Neural crest cell (in vitro differentiated cells): ENCODE measurements at places on chromosomes 5 and 9.

GRCh38 chr5:1568201-1568979 is 44.6 kb upstream of the LPCAT1 start:
- no peak for DNase-seq

DNA sequence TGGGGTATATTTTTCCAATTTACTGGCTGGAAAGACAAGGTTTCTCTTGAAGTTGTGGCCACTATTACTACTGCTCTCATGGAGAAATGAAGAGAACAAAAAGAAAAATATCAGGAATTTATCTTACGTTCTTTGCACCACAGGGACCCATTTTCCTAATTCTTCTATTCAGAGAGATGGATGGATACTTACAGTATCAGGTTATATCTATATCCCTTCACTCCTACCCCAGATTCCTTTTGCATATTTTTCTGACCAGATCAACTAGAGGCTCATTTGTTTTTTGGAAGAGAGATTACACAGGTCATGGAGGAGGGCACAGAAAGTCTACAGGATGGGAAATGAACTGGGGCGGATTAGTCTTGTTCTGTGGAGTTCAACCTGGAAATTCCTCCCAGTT is 277.2 kb upstream of the VLDLR start:
- DNase-seq = no peak

GRCh38 chr9:98551511-98552286 is 157.0 kb downstream of the GABBR2 start:
- DNase-seq = no peak

DNA sequence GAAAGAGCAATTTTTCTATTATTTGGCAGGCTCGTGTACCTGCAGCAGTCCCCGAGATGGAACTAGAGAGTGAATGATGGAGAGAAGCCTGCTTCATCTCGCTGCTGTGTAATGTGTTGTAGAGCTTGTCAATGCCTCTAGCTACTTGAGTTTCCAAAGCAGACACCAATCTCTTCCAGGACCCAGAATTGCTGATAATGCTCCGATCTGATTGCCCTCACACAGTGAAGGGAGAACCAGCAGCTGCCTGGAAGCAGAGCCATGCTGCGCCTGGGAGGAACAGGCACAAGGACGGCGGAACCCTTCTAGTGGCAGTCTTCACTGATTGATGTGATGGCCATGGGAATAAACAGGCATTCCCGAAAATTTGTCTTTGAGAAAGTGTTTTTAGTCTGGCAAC is 288.0 kb downstream of the ICE1 start:
- no peak for DNase-seq

- no peak for DNase-seq
Observed at GRCh38 chr5:173885475-173886010, 2.6 kb upstream of the CPEB4 start.

GRCh38 chr5:160260881-160261815 is 31.8 kb downstream of the FABP6 start:
- no peak for DNase-seq

GRCh38 chr5:167709625-167710024 is 581.8 kb upstream of the WWC1 start:
- DNase-seq = no peak

- peak; percentile 41 for DNase-seq
Observed at GRCh38 chr5:179805529-179806249, 977 bp downstream of the MGAT4B start.

GRCh38 chr5:6576861-6577501 is 55.9 kb downstream of the NSUN2 start:
- peak; percentile 18 for DNase-seq

GRCh38 chr5:77368367-77368766 is 123.7 kb downstream of the WDR41 start:
- no peak for DNase-seq

GRCh38 chr9:108048406-108049025 is 558.9 kb upstream of the KLF4 start:
- DNase-seq = no peak

- DNase-seq = no peak
Observed at GRCh38 chr5:135318924-135319323, 80.1 kb downstream of the MACROH2A1 start.
